Osteocyte (in vitro differentiated cells): ENCODE measurements at places on chromosomes 13 and 19. TPM values are rescaled to one million over a fixed set of nuclear protein-coding genes. Genes with fewer than 3 reads are reported as not detected.

Gene OLFM2
- total RNA-seq = 208 and 236 TPM in 2 replicates

Gene F10
- 1.8 and 2.0 TPM in 2 replicates for total RNA-seq

Gene TPRX2
- not detected in 2 replicates for total RNA-seq

Gene FCER2
- total RNA-seq = not detected in 2 replicates

Gene CHST8
- 0.35 TPM in 1 of 2 replicates, not detected in the other for total RNA-seq

Gene GDF15
- total RNA-seq = 41.9 and 47.9 TPM in 2 replicates

Gene NKG7
- total RNA-seq = not detected in 2 replicates

Gene RBM26
- 37.5 and 38.3 TPM in 2 replicates for total RNA-seq

- H3K4me1 ChIP-seq = peaks cover under 1% of the 10 kb centered on the region
- no peak overlapping the region for H3K27ac ChIP-seq
- peaks cover under 1% of the 10 kb centered on the region for H3K36me3 ChIP-seq
- no peak overlapping the region for H3K4me3 ChIP-seq
- DNase-seq = no peak
These were observed 20.2 kb downstream of the CHAMP1 start for GRCh38 chr13:114334305-114335053.

DNA sequence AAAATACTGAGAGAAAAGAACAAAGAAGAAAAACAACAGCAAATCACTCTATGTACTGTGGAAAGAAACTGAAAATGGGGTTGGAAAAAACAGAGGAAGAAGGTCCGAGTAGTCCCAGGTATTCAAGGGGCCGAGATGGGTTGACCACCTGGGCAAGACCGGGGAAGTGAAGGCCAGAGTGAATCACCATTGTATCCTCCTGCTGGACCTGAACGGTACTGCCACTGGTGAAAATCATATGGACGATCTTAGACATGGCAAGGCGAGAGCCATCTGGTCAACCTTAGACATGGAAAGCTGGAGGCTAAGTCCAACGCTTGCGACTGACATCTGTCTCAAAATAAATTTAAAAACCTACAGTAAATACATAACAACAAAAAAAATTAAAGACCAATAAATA lies 44.4 kb upstream of the ZNF91 start:
- peaks cover 2% of the 10 kb centered on the region for H3K36me3 ChIP-seq
- no peaks in the 10 kb centered on the region for H3K4me1 ChIP-seq
- H3K27me3 ChIP-seq = no peaks in the 10 kb centered on the region
- no peak overlapping the region for H3K4me3 ChIP-seq
- H3K27ac ChIP-seq = no peak overlapping the region

GRCh38 chr13:111152844-111153243 lies 37.7 kb downstream of the ARHGEF7 start:
- DNase-seq = no peak
- H3K27me3 ChIP-seq = no peaks in the 10 kb centered on the region
- no peaks in the 10 kb centered on the region for H3K36me3 ChIP-seq
- H3K27ac ChIP-seq = peak overlapping the region; percentile 94
- H3K4me3 ChIP-seq = peak overlapping the region; percentile 86

- H3K27me3 ChIP-seq = no peaks in the 10 kb centered on the region
- H3K36me3 ChIP-seq = peaks cover 56% of the 10 kb centered on the region
- no peak overlapping the region for H3K4me3 ChIP-seq
- H3K27ac ChIP-seq = no peak overlapping the region
- no peak for DNase-seq
These were observed 23.4 kb downstream of the ZNF507 start for GRCh38 chr19:32368787-32369186.

- peak; percentile 80 for DNase-seq
- H3K27me3 ChIP-seq = no peaks in the 10 kb centered on the region
- H3K4me1 ChIP-seq = peaks cover 2% of the 10 kb centered on the region
- no peak overlapping the region for H3K27ac ChIP-seq
- no peak overlapping the region for H3K4me3 ChIP-seq
- H3K36me3 ChIP-seq = peaks cover 15% of the 10 kb centered on the region
These were observed 7.5 kb downstream of the ZNF331 start for GRCh38 chr19:53545271-53546065.

DNA sequence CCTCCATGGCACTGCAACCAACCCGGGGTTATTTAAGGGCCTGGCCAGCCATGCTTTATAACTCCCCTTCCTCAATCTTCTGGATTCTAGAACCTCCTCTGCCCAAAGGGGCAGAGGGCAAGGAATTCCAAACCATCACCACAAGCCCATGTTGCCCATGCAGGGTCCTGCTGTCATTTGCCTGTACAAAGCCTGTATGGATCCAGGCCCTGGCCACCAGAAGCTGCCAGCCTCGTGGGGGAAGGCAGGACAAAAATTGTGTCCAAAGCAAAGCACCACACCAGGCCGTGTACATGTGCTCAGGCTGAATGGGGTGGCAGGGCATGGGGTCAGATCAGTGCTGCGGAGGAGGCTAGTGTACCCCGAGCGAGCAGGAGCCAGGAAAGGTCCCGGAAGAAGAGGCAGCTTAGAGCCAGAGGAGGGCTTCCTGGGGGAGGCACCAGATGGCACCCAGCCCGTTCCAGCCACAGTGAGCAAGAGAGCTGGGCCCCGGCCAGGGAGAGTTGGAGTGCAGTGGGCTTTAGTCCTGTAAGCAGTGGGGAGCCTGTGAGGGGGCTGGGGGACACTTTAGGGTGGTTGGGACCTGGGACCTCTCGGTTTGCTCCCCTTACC lies 35.8 kb downstream of the CAPN12 start:
- peak overlapping the region; percentile 38 for H3K27ac ChIP-seq
- no peak for DNase-seq
- H3K27me3 ChIP-seq = no peaks in the 10 kb centered on the region
- H3K4me1 ChIP-seq = peaks cover 34% of the 10 kb centered on the region
- peaks cover 44% of the 10 kb centered on the region for H3K36me3 ChIP-seq

GRCh38 chr13:95480791-95481780 lies 71.4 kb upstream of the CLDN10 start:
- no peak for DNase-seq
- H3K36me3 ChIP-seq = no peaks in the 10 kb centered on the region
- H3K27ac ChIP-seq = no peak overlapping the region
- H3K27me3 ChIP-seq = peaks cover 13% of the 10 kb centered on the region

GRCh38 chr19:29745253-29745652 lies 30.2 kb upstream of the C19orf12 start:
- no peaks in the 10 kb centered on the region for H3K36me3 ChIP-seq
- H3K27me3 ChIP-seq = peaks cover 10% of the 10 kb centered on the region
- no peak for DNase-seq
- H3K27ac ChIP-seq = no peak overlapping the region
- no peak overlapping the region for H3K4me3 ChIP-seq

- H3K4me1 ChIP-seq = peaks cover 58% of the 10 kb centered on the region
- H3K27ac ChIP-seq = peak overlapping the region; percentile 98
- H3K36me3 ChIP-seq = peaks cover 25% of the 10 kb centered on the region
- no peak for DNase-seq
- peak overlapping the region; percentile 42 for H3K4me3 ChIP-seq
These were observed 18.9 kb downstream of the CCDC97 start for GRCh38 chr19:41328842-41329225.

DNA sequence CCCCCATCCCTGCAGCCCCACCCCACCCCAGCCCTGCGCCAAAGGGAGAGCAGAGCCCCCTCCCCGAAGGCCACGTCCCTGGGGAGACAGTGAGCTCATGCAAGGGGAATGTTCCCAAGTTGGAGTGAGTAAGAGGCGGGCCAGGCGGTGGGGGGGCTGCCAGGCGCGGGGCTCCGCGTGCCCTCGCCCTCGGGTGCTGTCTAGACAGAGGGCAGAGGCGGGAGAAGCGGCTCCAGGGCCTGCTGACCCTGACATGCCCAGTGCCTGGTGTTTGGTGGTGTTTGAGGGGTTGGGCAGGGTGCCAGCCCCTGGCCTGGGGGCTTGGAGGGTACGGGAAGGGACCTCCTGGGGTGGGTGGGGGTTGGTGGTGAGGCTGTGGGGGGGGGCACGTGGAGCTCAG lies 1.0 kb downstream of the FSTL3 start:
- no peaks in the 10 kb centered on the region for H3K36me3 ChIP-seq
- peak; percentile 94 for DNase-seq
- H3K4me3 ChIP-seq = peak overlapping the region; percentile 72
- peaks cover 31% of the 10 kb centered on the region for H3K4me1 ChIP-seq
- no peaks in the 10 kb centered on the region for H3K27me3 ChIP-seq
- peak overlapping the region; percentile 78 for H3K27ac ChIP-seq

GRCh38 chr19:54136086-54136863 lies 1.3 kb upstream of the CNOT3 start:
- peaks cover 30% of the 10 kb centered on the region for H3K4me1 ChIP-seq
- H3K4me3 ChIP-seq = peak overlapping the region; percentile 84
- H3K27me3 ChIP-seq = peaks cover 5% of the 10 kb centered on the region
- peak overlapping the region; percentile 88 for H3K27ac ChIP-seq

DNA sequence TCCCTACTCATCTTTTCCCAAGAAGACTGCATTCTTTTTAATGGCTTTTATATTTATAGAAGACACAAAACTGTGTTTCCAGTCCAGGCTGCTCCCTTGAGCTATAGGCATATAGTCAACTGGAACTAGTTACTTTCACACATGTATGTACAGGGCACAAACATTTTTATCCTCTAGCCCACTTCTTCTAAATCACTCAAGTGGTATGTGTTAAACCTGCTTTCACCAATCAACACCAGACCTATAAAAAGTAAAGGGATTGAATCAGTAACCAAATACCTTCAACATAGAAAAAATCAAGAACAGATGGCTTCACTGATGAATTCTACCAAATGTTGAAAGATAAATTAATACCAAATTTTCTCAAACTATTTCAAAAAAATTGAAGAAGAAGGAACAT lies 584.2 kb upstream of the SLITRK1 start:
- DNase-seq = no peak
- no peaks in the 10 kb centered on the region for H3K27me3 ChIP-seq
- peaks cover 2% of the 10 kb centered on the region for H3K36me3 ChIP-seq
- H3K4me3 ChIP-seq = no peak overlapping the region
- H3K4me1 ChIP-seq = no peaks in the 10 kb centered on the region
- no peak overlapping the region for H3K27ac ChIP-seq

DNA sequence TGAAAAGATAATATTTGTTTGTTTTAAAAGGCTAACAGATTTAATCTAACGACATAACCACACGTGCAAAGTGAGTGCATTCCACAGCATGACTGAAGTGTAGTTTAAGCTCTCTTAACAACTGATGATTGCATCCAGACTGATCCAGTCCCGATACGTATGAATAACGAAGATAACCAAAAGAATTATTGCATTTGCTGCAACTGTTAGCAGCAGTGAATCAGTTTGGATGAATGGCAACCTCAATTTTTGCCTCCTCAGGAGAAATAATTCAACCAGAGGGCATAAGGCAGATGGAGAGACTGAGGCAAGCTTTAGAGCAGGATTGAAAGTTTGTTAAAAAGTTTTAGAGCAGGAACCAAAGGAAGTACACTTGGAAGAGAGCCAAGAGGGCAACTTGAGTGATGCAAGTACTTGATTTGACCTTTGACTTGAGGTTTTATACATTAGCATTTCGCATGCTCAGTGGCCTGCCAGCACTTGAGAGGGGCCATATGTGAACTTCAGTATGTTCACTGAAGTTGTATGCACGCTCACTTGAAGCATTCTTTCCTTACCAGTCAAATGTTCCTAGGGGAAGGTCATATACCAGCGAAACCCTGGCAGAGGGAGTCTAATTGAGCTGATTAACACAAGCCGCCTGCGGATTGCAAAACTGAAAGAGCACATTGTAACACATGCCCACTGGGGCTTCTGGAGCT lies 835.0 kb upstream of the PCDH20 start:
- peak overlapping the region; percentile 12 for H3K27ac ChIP-seq
- H3K36me3 ChIP-seq = no peaks in the 10 kb centered on the region
- DNase-seq = no peak
- peaks cover 20% of the 10 kb centered on the region for H3K4me1 ChIP-seq
